Bone marrow (tissue), 2 donors: ENCODE measurements at places on chromosomes 5 and 9.

DNA sequence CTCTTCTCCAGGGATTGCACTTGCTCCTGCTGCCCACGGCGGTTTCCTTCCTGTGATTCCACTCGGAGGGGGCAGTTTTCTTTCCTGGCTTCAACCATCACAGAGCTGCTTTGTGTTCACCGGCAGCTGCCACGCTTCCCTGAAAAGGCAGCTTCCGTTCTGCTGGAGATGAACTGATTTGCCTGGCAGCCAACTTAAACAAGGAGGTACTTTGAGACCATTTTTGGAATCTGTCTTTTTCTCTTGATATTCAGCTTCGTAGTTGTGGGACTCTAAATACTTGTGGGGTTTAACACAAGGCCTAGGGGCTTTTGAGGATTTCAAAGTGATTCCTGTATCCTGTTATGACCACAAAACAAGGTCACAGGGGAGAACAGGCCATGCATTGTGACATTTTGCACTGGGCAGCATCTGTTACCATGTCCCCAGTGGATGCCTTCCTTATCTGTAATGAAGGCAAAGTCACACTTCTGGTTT, 192.0 kb downstream of the MTRR start:
- no peak for DNase-seq

- DNase-seq: no peak
Measured at GRCh38 chr9:14068690-14069089, 245.3 kb downstream of the NFIB start.

DNA sequence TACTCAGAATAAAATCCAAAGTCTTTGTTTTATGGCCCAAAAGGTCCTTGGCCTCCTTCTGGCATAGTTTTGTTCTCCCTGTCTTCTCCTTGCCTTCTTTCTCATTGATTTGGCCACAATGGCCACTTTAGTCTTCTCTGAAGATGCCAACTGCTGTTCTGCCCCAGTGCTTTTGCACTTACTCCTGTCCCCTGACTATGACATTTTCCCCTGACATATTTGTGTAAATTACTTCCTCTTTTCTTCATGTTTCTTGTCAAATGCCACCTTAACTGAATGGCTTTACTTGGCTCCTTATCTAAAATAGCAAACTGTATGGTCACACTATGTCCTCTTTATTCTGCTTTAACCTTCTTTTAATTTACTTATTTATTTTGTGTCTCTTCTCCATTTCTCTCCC, 484.7 kb upstream of the ARRDC3 start:
- DNase-seq: no peak

GRCh38 chr5:44167540-44167939, 221.7 kb downstream of the FGF10 start:
- no peak for DNase-seq

DNA sequence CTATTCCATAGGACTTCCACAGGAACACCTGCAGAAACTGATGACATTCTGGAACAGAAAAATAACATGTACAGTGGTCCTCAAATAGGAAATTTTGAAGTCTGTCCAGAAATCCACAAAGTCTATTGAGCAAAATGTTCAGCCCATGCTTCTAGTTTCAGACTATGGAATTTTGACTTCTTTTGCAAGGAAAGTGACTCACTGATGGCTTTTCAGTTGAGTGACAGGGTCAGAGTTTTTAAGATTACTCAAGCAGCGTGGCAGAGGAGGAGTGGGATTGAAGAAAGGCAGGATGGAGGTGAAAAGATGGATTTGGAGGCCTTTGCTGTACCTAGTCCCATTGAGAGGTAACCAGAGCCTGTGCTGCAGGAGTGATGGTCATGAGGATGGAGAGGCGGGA, 151.5 kb downstream of the GOLPH3 start:
- no peak for DNase-seq

GRCh38 chr9:100690438-100690837, 112.6 kb downstream of the CAVIN4 start:
- DNase-seq: no peak

- peak; percentile 19 for DNase-seq
Measured at GRCh38 chr9:124210697-124211096, 47.1 kb upstream of the NEK6 start.

DNA sequence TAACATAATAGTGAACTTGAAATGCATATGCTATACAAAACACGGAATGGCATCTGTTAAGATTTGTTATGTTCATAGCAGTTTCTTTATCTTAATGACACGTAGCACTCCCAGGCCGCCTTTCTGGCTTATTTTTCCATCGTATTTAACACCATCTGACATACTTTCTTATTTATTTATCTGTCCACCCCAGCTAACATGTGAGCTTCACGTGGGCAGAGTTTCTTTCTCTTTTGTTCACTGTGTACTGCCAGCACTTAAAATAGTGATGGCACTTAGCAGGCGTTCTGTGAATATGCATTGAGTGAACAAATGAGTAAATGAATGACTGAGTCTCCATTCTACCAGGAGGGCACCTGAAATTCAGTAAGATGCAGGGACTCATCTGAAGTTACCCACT, 29.4 kb upstream of the SYNPO start:
- DNase-seq: no peak

DNA sequence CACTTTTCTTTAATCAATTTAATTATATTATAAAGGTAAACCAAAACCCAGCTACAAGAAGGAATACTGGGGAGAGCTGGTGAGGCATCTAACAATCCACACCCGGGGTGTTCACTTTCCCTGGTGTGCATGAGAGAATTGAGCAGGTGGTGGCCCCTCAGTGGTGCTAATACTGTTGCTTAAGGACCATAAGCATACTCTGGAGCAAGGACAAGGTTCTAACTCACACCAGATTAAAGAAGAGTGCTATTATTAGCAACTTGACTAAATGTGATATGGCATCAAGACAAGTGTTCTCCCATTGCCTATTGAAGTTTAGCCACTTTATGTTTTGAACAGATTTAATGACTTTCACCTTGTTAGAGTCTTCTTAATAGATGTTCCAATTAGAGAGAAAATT, 8.8 kb downstream of the RGS7BP start:
- DNase-seq: no peak

DNA sequence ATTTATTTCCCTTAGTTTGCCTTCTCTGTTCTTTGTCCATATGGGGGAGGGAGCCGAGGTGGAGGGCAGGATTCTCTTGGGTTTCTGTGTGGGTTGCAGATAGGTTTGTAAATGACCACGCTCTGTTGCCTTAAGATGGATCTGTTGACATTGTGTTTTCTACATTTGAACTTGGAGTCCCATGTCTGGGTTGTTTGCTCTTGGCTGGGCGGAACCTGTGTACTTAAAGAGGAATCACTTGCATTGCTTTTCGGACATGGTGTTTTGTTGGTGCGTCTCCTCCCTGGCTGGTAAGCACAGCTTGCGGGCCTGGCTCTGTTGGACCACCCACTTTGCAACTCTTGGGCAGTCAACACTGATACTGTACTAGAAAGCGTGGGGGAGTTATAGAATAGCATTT, 45.9 kb downstream of the EHMT1 start:
- DNase-seq: no peak

- DNase-seq: no peak
Measured at GRCh38 chr5:149283626-149284480, 12.2 kb downstream of the AFAP1L1 start.

- no peak for DNase-seq
Measured at GRCh38 chr9:114834386-114834785, 28.5 kb upstream of the TNFSF15 start.

DNA sequence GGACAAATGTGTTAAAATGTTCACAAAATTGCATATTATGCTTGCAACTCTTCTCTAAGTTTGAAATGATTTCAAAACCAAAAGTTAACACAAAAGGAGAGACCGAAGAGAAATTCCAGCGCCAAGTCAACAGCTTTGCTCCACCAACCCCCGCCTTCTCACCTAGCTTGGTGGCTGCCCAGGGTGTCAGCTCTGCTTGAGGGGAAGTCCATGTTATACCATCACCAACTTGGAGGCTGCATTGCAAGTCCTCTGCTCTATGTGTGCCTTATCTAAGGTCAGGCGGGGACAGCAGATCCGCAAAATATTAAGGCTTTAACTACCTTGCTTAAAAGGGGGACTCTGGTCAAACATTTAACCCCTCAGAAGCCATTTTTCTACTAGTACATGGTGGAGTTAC, 14.6 kb downstream of the CCNJL start:
- no peak for DNase-seq

- DNase-seq: no peak
Measured at GRCh38 chr9:136026266-136026942, 65.2 kb upstream of the UBAC1 start.

- no peak for DNase-seq
Measured at GRCh38 chr5:122882831-122883230, 37.4 kb downstream of the SNX24 start.

- DNase-seq: no peak
Measured at GRCh38 chr9:82593501-82593900, 469.4 kb downstream of the RASEF start.

DNA sequence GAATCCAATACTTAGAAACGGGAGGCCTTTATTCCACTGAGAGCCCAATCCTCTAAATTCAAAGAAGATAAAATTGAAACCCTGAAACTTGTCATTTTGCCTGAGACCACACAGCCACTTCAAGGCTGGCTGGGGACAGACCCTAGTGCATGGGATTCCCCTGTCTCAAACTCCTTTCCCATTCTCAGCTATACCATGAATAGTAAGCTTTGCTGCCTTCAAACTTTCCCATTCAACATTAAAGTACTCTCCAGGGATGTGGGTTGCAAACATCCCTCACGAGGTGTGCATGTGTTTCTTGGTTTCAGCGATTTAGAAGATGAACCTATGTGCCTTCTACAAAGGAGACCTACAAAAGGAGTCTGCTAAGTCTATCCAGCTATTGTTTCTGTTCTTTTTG, 64.6 kb downstream of the GABRB2 start:
- no peak for DNase-seq

GRCh38 chr5:143205386-143205785, 198.1 kb downstream of the NR3C1 start:
- DNase-seq: no peak

DNA sequence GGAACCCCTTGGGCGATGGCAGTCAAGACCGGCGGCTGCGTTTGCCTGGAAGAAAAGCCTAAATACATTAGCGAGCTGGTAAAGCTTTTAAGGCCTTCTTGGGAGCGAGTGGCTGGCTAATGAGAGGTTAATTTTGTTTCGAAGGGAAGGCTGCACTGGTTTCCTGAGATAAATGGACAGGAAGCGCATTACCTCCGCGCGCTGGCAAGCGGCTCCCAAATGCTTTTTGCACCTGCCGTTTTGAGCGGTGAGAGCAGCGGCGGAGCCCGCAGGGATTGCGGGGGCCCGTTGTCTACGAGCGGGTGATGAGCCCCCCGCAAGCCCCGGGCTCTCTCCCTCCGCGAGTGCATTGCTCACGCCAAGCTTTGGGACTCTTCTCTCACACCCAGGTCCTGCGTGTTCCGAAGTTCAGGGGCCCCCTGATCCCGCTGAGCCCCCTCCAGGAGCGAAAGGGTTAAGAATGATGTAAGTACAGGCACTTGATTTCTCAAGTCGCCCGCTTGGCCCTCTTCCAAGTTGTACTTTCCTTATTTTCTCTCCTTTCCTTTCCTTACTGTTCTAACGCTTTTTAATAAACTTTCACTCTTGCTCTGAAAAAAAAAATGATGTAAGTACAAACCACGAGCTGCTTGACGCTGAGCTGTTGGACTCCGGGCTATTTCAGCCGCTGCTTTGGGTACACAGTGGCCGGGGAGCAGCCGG, 3.1 kb upstream of the RGMB start:
- DNase-seq: no peak

GRCh38 chr5:378301-378891, 56.9 kb downstream of the AHRR start:
- no peak for DNase-seq

DNA sequence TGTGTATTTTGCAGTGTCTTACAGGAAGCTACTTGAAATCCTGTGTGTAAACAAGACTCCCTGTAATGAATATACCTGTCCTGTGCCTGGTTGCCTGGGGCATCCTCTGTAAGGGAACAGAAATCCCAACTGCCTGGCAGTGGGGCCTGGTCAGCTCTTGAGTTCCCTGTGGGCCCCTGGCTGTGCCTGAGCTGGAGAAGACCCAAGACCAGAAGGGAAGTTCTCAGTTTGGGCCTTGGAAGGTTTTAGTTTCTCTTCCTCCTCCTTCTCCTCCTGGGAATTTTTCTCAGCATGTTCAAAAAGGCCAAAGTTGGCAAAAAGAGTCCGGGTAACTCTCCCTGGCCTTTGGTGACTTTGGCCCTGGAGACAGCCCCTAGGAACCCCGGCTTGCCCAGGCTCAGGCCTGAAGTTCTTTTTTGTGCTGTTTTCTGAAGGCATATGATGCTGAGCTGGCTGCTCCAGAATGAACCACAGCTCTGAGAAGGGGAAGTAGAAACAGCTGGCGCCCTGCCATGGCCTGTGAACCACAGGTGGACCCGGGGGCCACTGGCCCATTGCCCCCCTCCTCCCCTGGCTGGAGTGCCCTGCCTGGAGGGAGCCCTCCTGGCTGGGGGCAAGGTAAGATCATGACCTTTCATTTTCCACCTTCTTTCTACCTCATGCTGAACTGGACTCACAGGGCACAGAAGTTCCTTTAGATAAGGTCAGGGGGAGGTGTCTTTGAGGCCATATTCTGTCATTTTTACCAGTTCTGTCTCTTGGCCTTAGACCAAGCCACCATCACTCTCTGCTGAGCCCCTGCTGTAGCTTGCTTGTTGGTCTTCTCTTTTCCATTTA, 5.8 kb downstream of the TMEM268 start:
- DNase-seq: peak; percentile 76

- DNase-seq: no peak
Measured at GRCh38 chr5:59332236-59332973, 561.1 kb downstream of the PDE4D start.

- peak; percentile 81 for DNase-seq
Measured at GRCh38 chr5:80406980-80407734, 707 bp upstream of the ZFYVE16 start.

DNA sequence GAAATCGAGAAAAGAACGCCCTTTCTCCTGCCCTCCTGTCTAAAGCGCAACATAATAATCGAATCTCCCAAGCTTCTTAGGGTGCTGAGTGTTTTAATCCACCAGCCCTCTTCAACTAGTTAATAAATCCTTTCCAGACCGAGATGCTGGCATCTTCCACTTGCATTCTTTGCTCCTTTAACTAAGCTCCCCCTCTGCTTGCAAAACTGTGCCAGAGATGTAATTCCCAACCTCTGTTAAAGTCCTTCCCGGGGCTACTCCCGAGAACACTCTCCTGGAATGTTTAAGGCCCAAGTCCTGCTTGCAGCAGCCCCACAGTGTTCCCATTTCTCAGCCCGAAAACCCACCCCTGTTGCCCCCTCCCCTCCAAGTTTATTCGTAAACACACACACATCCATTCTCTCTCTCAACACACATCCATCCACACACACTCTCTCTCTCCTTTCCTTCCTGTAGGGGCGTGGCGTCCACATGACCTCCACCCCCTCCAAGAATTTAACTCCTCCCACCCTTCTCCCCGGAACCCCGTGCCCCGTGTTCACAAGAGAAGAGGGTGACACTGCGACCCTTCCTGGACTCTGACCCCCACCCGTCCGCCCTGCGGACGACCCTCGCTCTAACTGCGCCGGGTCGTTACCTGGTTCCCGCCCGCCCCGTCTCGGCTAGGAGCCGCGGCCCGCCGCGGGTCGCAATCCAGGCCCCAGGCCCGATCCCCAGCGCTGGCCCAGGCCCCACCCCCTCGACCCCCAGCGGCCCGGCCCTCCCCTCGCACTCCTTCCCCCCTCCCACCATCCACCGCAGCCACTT, 7.0 kb upstream of the MGAT1 start:
- DNase-seq: peak; percentile 94

GRCh38 chr5:175873088-175873454, 1.7 kb downstream of the CPLX2 start:
- no peak for DNase-seq
